ENCODE measurements at places on chromosomes 6 and 20.

DNA sequence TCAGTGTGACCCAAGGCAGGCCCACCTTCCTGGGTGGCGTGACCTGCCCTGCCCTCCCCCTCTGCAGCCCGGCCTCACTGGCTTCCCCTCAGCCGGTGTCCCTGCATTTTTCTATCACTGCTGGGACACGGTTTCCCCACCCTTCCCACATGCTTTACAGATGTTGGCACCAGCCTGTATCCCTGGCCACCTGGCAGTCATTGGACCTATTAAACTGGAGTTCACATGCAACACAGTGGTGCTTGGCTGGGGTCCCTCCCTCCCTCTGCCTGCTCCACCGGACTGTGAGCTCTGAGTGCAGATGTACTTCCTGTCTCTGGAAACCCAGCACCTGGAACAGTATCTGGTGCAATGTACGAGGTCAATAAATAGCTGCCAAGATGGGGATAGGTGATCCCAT lies 25.5 kb upstream of the STX16 start:
- DNase-seq: no peak

GRCh38 chr6:56046576-56046975 lies 171.2 kb upstream of the BMP5 start:
- DNase-seq: no peak

DNA sequence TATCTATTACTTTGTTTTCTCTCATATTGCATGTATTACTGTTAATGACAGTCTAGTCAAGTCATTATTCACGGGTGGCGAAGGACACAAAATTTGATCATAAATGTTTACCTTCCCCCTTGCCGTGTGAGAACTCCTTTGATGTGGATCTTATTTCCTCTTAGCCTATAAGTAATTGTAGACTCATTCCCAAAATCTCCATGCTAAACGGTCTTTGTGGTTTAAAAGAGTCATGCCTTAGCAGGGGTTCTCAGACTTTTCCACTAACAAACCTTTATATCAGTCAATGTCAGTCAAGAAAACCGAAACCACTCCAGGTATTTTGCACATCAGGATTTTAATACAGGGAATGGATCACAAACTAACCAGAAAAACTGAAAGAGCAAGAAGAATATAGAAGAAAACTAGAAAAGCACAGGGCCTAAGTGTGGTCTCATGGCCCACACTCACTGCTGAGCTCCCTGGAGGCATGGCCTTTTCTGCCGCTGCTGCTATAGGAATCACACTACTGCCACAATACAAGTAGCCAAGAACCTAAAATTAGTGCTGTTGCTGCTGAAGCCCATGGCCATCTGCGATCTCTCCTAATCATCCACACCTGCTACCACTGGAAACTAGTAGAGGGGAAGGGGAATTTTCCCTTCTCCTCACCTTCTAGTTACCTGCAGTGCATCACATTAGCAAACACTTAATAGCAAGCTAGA lies 186.0 kb upstream of the POU3F2 start:
- DNase-seq: no peak

GRCh38 chr6:49462071-49462470 lies 982 bp downstream of the MMUT start:
- DNase-seq: no peak

- no peak for DNase-seq
These were observed 638.5 kb downstream of the EPM2A start for GRCh38 chr6:145096846-145097245.

- no peak for DNase-seq
These were observed 27.5 kb downstream of the PXDC1 start for GRCh38 chr6:3723966-3724365.

DNA sequence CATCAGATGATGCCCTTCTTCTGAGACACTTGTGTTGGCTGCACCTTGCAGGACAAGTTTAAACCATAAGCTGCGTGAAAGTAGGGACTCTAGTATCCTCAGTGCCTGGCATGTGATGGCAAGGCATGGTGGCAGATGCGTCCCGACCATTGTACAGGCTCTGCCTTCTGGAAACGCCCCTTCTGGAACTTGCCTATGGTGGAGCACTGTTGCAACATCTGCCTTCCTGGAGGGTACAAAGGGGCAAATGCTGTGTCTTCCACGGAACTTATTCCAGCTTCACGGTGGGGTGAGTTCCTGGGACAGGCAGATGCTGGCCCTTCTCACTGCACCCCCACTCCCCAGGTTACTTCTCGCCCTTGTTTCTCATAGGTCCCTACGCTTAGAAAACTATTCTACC lies 232.8 kb downstream of the THBS2 start:
- DNase-seq: no peak

- peak; percentile 13 for DNase-seq
These were observed 29.2 kb downstream of the C6orf58 start for GRCh38 chr6:127606131-127606562.

GRCh38 chr6:107991772-107992550 lies 34.0 kb upstream of the SEC63 start:
- DNase-seq: no peak

- DNase-seq: no peak
These were observed 207.9 kb downstream of the SAMD5 start for GRCh38 chr6:147716434-147716833.

DNA sequence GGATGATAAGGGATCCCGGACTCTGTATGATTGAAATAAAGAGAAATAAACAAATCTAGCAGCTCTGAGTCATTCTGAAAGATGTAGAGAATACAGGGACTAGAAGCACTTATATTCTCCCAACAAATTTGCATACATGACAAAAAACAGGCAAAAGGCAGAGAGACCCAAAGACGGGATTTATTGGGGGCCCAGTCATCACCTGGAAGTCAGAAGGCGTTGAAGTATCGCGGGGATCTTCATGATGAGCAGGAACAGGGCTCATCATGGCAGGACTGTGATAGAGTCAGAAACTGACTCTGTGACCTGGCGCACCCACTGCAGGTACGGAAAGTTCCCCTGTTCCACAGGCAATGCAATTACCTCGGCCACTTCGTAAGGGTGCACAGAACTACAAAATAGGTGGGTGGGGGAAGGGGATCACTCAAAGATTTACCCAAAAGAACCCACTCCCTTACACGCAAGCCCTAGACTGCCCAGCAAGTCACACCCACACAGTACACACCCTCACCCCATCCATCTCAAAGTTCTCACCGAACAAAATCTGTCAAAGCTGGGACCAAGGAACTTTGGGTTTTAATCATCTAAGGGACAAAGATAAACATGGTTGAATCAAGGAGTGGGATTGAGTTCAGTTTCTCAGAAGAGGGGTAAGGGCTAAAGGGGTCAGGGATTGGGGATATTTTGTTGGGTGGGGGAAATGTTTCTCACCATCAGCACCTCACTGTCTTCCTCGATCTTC lies 1.4 kb downstream of the CUTA start:
- DNase-seq: no peak

DNA sequence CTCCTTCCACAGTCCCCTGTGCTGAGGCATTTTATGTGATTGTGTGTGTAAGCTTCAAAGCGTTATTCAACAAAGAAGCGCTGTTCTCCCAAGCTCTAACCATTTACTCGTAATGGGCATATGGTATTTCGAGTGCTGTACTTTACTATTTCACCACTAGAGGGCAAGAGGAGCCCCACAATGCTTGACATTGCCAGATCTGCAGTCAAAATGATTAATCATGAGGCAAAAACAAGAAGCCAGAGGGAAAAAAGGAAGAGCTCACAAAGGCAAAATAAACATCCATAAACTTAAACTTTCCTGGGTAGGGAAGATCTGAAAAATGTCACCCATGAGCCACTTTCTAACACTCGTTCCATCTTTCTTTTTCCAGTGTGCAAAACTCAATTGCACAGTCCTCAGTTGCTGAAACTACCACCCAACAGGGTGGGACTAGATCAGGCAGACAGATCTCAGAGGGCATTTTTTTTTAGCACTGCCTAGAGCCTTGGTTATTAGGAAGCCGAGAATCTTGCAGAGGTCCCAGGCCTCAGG lies 215.0 kb upstream of the PLCB4 start:
- DNase-seq: peak; percentile 65

DNA sequence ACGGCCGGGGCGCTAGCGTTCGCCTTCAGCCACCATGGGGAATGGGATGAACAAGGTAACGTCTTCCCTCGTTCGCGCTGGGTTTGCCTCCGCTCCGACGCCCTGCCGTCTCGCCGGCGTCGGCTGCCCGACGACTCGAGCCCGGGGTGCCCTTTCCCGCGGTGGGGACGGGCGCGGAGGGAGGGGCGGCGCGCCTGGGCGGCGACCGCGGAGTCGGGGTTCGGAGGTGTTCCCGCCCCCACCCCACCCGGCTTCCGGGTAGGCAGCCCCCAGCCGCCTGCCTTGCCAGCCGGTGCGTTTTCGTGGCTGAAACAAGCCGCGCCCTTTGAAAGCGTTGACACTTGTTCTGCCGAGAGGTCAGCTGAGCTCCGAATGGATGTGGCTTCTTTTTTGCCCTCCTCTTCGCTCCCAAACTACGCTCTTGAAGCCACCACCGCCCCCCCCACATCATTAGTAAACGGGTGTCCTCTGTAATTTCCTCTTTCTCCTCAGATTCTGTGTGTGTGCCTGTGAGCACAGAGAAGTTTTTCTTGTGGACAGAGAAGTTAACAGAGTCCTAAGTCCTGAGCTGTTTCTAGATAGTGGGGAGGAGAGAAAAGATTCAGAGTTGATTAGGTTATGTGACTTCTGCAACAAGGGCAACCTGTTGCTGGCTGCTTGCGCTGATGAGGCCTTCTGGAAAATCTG lies 362 bp downstream of the DUSP22 start:
- DNase-seq: no peak

- no peak for DNase-seq
These were observed 37.5 kb downstream of the SRC start for GRCh38 chr20:37383229-37383989.

DNA sequence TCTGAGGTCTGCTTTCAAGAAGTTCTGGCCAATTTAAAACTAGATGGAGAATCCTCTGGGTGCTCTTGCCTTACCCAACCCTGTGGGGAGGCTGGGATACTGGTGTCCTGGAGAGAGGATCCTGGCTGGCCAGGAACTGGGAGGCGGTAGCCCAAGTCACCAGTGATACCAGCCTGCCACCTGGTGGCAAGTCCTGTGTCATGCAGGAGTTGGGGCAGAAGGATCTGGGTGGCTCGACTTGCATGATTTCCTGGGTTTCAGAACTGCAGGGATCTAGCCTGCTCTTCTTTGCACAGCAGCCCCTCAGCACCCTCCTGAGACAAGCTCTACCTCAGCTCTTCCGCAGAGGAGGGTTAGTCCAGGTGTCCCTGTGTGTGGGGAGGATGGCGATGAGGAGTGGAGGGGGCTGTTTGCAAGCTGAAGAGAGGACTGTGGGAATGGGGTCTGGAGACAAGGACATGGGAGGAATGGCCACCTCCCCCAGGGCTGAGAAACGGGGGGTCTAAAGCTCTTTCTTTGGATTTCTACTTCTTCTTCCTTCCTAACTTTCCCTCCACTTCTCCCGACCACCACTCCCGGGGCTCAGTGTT lies 4.2 kb downstream of the KCNK17 start:
- DNase-seq: peak; percentile 43

GRCh38 chr20:9916761-9917160 lies 77.9 kb upstream of the PAK5 start:
- no peak for DNase-seq

DNA sequence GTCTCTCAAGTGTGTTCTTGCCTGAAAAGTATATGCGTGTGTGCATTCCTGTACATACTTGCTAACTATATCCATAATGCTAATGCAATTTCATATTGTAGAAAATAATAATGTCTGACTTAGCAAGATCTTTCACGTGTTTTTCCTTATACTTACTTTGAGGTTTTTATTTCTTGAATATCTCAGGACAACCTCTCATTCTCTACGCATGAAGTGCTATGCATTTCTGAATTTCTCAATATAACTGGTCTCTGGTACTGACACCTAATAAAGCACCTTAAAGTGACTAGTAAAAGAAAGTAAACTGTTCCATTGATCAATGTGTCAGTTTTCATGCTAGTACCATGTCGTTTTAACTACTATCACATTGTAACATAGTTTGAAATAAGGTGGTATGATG lies 589.9 kb upstream of the ADGRB3 start:
- no peak for DNase-seq

- DNase-seq: no peak
These were observed 509.3 kb upstream of the CITED2 start for GRCh38 chr6:139883776-139884175.

DNA sequence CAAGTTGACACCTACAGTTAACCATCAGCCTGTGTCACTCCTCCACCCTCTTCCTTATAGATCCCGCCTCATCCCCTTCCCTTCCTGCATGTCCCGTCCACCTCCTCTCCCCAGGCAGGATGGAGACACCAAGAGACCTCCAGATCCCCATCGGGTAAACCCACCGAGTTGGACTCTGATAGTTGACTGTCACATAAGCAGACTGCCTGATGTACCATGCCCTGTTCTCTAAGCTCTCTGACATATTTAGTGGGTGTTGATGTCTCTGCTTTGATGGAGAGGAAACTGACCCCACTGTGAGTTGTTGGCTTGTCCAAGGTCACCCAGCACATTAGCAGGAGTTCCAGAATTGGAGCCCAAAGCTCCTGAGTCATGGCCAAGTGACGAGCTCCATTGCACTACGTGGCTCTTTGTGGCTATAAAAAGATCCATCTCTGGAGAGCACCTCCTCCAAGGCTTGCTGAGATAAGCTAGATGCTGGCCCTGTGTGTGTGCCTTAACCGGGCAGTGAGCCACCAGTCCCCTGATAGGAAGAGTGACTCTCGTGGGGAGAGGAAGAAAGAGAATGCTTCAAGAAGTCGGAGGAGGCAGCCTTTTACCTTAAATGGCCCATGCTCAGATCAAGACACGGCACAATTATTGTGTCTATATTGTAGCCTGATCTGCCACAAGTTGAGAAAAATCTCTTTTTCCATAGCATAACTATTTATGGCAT lies 236.0 kb upstream of the ECI2 start:
- DNase-seq: no peak

DNA sequence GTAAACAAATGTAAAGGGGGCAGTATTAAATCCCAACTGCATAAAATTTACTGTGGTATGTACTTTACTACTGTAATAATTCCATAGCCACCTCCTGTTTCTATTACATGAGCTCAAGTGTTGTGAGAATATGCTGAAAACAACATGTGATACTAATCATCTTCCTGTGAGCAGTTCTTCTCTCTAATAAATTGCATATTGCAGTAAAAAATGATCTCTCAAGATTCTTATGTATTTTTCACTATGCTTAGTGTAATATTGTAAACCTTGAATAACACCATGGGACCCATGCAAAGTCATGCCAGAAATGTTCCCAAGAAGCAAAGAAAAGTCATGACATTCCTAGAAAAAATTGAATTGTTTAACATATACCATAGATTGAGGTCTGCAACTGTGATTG lies 133.0 kb upstream of the ATXN1 start:
- no peak for DNase-seq

GRCh38 chr20:41734506-41734945 lies 116.3 kb upstream of the CHD6 start:
- DNase-seq: peak; percentile 54

DNA sequence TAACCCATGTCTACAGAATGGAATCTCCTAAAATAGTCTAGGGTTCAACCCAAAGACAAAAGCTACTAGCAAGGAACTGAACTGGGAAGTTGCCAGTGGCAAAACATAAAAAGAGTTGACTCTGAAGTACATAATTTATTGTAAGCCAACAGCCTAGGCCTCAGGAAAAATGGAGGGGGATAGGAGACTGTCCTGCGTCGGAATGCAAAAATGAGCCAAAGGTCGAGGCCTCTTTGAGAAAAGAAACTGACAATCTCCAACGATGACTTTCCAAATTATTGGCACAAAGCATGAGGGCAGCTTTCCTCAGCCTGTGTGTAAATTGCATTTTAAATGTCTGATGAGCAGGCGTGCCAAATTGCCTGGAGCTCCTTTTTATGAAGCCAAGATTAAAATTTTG lies 2.1 kb downstream of the COL12A1 start:
- DNase-seq: no peak
